ENCODE measurements at places on chromosomes 16 and 17. TPM values are rescaled to one million over a fixed set of nuclear protein-coding genes. Genes with fewer than 3 reads are reported as not detected.

DNA sequence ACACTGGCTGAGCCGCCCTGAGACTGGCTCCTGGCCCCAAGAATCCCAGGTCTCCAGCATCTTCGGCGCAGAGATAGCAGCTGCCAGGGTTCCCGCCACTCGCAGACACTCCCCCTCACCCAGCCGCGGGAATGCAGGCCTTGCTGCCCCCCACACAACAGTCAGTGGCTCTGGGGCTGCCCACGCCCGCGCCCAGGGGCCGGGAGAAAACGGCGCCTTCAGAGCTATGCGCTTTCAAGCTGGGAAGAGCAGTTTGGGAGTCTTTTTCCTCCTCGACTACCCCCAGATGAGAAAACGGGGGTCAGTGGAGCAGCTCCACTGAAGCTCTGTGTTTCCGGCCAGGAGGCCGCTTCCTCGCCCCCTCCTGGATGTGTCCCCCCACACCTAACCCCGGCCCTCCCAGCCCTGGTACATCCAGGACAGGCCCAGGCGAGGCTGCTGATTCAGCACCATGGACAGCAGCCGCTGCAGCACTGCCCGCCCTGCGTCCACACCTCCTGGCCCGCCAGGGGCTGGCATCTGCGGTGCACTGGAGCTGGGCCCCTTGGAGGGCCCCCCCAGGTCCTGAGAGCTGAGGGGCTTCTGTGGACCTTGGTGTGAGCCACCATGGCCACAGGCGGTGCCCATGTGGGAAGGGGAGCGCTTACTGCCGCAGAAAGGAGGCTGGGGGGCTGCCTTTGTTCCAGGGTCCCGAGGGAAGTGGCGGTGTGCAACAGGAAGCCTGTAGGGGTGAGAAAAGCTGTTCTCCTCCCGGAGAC is 35.7 kb downstream of the CACNA1H start:
- DNase-seq: no peak

GRCh38 chr17:79001190-79002020 is 8.2 kb downstream of the CANT1 start:
- DNase-seq: no peak

DNA sequence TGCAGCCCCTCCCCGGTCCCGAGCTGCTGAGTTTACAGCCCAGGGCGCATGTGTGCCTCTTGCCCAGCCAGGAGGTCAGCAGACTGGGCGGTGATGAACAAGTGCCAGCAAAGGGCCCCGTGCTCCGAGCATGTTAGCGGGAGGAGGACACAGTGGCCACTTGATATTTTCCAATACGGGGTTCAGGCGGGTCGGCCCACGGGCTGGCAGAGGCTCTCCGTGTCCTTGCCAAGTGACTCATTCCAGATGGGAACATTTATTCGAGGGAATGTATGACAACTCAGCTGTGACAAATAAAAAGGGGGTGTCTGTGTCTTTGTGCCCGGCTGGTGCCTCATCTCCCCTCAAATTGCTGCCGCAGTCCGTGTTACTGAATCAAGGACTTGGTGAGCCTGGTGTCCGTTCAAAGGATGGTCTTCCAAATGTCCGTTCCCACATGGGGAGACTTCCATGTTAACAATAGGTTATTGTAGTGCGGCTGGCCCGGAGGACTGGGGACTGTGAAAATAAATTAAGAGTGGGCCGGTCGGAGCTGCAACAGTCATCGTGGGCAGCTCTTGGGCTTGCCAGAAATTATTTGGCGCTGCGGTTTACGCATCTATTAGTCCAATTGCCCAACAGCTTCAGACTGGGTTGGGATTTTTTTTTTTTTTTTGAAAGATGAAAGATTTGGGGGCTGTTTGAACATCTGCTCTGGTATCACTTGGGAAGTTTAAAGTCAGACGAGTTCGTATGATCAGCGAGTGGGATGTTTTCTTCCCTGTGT is 174.0 kb upstream of the CIBAR2 start:
- DNase-seq: no peak

DNA sequence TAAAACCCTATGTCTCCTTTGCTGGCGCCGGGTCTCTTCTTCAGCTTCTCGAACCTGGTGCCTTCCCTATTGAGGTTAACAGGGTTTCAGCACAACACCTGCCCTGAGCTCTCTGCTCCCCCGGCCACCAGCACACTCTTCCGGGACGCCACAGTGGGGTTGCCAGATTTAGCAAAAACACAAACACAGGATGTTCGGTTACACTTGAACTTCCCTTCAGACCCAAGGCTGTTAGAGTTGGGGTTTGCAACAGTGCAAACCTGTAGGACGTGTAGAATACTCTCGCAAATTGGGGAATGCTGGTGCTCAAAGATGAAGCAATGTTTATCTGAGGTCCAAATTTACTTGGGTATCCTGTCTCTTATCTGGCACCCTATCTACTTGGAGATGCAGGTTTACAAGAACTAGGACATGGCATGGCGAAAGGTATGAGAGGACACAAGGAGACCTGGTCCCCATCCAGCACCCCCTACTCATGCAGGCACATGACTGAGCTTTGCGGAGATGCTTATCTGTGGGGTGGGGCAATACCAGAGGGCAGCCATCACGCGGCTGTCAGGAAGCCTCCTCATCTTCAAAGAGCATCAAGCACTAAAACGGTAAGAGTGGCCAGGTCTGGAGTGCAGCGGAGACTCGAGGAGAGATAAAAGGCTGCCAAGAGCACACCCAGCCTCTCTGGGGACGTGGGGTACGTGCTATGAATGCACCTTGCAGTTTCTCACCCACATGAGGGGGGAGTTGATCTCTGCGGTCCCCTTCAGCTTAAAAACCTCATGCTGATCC is 52.8 kb downstream of the SDK2 start:
- no peak for DNase-seq

- no peak for DNase-seq
Observed at GRCh38 chr16:74899816-74900215, 85.1 kb downstream of the WDR59 start.

DNA sequence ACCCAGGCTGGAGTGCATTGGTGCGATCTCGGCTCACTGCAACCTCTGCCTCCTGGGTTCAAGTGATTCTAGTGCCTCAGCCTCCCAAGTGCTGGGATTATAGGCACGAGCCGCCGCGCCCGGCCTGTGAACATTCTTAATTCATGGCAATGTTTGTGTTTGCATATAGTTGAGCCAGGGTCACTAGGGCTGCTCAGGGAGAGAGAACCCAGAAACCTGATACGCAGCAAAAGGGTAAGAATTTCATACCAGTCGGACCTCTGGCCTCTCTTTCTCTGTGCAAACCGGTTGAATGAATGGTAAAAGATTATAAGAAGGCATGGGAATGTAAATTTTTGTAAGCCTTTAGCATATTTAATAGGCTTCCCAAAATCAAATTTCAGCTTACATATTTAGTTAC is 6.9 kb upstream of the TMEM98 start:
- no peak for DNase-seq

DNA sequence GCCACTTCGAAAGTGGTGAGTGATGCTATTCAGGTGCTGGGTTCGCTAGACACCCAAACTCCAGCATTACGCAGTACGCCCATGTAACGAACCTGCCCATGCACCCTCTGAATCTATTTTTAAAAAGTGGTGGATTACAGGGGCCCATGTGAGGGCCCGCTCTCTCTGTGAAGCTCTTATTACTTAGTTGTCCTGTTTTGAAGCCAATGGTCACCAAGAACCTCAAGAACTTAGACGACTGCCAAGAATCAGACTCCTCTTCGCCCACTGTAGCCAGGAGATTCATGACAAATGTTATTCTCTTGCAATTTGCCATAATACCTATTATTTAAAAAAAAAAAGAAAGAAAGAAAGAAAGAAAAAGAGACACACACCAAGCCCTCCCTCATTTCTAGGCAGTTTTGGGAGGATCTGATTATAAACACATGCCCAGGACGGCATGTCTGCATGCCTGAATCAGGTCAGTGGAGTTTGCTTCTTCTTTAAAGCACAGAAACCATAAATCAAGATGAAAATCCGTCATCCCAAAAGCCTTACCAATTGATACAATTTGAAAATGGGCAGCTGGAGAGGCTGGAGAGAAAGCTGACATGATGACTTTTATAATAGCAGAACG is 108.6 kb downstream of the IRX3 start:
- DNase-seq: no peak

DNA sequence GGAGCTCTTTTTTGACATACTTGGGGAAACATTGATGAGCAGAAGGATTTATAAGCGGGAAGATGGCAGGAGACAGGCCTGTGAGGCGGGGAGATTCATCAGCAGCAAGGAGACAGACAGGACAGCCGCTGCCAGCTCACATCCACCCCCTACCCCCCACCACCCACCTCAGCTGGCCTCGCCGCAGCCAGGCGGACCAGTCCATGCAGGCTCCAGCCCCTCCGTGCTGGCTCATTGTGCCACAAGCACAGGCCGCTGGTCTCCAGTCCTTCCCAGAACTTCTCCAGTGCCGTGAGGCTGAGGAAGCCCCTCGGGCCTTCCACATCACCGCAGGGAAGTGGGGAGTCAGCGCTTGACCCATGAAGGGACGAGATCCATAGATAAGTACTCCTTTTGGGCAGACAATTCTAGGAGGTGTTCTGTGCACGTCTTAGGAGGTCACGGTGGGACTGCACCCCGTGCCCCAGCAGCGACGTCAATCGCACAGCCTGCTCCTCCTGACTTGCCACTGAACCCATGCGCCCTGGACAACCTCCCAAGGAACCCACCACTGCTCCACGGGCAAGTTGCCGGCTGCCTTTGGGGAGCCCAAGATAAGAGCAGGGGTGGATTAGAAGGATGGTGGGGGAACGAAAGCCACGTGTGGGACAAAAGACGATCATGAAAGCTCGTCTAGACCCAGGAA is 323.6 kb downstream of the C16orf95 start:
- no peak for DNase-seq

DNA sequence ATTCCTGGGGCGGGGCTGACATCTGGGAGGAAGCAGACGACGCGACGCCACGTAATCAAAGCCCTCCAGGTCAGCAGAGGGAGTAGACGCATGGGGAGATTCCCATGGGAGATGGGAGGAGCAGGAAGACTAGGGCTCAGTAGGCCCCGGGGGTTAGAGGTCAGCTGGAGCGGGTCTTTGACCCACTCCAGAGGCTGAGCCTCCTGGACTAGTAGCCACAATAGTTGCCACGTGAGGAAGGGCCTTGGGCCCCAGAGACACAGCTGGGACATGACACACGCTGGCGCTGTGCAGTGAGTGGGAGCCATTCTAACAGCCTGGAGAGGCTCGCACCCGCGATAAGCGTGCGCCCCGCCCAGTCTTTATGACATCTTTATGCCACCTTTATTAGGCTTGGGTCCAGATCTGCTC is 95.7 kb upstream of the AMZ2 start:
- DNase-seq: no peak

DNA sequence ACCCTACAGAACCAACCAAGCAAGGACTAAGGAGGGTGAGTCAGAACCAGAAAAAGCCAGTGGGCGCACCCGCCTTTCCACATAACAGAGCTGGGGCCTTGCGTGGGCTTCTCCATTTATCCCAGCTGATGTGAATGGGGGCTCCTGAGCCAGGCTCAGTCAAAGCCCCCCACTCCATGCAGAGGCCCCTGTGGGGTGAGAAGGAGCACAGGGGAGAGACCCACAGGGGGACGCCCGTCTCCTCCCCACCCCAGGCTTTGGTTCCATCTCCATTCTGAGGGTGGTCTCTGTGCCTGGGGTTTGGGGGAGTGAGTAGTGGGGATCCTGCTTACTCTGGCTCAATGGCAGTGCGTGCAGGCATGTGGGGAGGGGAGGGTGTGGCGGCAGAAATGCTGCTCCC is 210.1 kb upstream of the TNRC6C start:
- no peak for DNase-seq

GRCh38 chr17:79008666-79009387 is 737 bp downstream of the CANT1 start:
- DNase-seq: no peak

DNA sequence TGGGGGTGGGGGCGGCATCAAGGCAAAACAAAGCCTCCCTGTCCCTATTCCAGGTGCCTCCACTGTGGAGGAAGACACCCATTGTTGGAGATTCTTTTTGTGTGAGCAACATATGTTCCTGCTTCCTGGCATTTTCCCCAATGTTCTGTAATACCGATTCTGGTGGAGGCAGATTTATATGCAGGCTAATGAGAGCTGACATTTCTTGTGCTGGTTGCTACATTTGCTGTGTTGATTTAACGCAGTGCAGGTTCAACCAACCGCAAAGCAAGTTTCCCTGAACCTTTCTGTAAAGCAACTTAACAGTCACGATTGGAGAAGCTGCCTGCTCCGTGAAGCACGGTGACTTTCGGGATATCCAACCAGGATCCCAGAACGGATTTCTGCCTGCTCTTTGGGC is 260.5 kb downstream of the CBLN1 start:
- DNase-seq: peak; percentile 89

DNA sequence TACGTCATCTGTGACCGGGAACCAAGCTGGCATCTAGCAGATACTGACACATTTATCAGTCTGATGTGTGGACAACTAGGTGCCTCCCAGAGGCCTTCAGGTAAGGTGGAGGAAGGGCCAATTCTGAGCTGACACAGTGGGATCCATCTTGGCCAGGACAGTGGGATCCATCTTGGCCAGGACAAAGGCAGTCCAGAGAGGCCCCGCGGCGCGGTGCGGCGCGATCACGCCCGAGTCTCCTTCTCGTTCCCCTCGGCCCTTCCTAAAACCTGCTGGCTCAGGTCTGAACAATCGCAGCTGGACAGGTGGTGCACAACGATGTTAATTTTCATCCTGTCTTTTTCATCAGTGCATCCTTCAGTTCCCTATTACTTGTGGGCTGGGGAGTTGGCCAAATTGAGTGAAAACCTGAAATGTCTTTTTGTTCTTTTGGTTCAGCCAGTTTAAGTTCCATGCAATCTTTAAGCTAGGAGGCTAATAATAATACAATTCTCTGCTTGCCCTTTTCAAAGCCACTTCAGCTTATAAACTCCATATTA is 486 bp upstream of the WSB1 start:
- DNase-seq: no peak

DNA sequence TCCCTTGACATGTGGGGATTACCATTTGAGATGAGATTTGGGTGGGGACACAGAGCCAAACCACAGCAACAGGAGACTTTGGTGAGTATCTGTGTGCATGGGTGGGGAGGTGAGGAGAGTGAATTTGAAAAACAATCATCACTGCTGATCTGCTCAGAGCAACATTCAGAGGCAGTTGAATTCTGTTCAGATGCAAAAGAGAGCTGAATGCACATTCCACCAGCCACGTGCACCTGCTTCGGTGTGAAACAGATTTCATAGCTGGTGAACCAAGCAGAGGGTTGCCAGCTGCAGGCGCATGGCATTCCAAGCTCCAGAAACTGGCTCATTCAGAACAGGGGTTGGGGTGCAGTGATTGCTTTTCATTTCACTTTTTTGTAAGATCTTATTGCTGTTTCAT is 233.1 kb upstream of the FOXF1 start:
- no peak for DNase-seq

GRCh38 chr16:57372372-57373116 is at the start of gene CX3CL1:
Gene CX3CL1, plus strand, starts transcription at chr16:57372490. Its CDS starts 79 bp downstream, at chr16:57372569.
- no peak for DNase-seq

OSGIN1 gene
- total RNA-seq: 0.69 TPM

RHBDL3 gene
- total RNA-seq: not detected

NPIPB8 gene
- 0.05 TPM for total RNA-seq

CFDP1 gene
- total RNA-seq: 96.2 TPM

SCNN1G gene
- total RNA-seq: 0.17 TPM

PNMT gene
- not detected for total RNA-seq

NTN3 gene
- total RNA-seq: not detected

VASN gene
- total RNA-seq: 10.6 TPM

NPEPPS gene
- total RNA-seq: 387 TPM

Data from renal cortical epithelial cell (primary cell).